ENCODE measurements at places on chromosomes 2 and 18. TPM values are rescaled to one million over a fixed set of nuclear protein-coding genes. Genes with fewer than 3 reads are reported as not detected.
A peak's percentile ranks its signal among the peaks of the same experiment; 100 is the strongest.

CHRND gene
- total RNA-seq = not detected

HRH4 gene
- 0.21 TPM for total RNA-seq

ECEL1 gene
- not detected for total RNA-seq

LINC00305 gene
- total RNA-seq = not detected

IL36B gene
- total RNA-seq = not detected

OLA1 gene
- 75.3 TPM for total RNA-seq

ALKAL2 gene
- total RNA-seq = not detected

SPATA3 gene
- total RNA-seq = 0.71 TPM

CCDC93 gene
- 39.1 TPM for total RNA-seq

SP100 gene
- total RNA-seq = 392 TPM

GRP gene
- not detected for total RNA-seq

AP1S3 gene
- total RNA-seq = 6.5 TPM

SEPTIN10 gene
- 1.7 TPM for total RNA-seq

DNA sequence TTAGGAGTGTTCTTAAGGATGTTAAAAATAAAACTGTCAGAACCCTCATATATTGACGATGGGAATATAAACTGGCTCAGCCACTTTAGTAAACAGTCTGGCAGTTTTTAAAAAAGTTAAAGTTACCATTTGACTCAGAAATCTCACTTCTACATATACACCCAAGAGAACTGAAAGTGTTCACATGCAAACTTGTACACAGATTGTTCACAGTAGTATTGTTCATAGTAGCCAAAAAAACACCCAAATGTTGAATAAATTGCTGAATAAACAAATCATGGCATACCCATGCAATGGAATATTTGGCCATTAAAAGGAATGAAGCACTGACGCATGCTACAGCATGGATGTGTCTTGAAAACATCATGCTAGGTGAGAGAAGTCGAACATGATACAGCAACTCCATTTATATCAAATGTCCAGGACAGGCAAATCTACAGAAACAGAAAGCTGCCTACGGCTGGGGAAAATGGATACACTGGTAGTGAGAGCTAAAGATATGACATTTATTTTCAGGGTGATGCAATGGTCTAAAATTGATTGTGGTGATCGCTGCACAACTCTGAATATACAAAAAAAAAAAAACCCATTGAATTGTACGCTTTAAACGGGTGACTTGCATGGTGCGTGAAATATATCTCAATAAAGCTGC, 10.1 kb downstream of the RPL31 start:
- H3K36me3 ChIP-seq = peaks cover 59% of the 10 kb centered on the region
- no peak overlapping the region for H3K4me3 ChIP-seq

DNA sequence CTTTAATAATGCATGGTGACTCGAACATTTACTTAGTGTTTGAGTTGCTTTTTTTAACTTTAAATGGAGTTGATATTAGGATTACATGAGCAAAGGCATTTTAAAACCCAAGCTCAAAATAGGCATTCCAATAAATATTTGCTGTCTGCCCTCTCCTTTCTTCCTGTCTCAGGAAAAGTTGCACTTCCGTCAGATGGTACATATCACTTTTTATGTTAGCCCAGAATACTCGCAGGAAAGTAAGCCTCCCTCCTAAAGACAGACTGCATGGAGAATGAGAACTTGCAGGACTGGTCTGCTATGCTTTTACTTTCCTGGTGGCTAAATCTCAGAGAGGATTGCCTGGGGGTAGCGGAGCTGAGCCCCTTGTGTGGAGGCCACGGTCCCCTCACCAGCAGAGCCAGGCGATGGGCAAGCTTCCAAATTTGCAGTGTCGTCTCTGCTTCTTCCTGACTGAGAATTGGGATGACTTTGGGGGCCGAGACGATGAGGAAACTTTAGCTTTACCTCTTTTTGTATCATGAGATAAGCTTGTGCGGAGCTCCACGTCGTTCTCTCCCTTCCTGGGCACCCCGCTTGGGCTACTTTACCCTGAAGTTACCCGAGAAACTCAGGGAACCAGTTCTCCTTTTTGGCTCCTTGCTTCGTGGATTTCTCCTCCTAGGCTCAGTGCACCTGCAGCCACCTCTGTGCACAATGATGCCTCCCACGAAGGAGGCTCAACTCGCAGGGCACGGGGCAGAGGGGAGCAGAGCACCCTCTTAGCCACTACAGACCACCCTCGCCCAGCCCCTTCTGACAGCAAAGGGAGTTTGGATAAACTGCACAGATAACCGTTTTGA, 223.3 kb downstream of the SH3RF3 start:
- peaks cover 3% of the 10 kb centered on the region for H3K27me3 ChIP-seq
- no peak overlapping the region for H3K4me3 ChIP-seq

GRCh38 chr2:180540761-180541160, 439.6 kb upstream of the UBE2E3 start:
- DNase-seq = no peak
- H3K4me1 ChIP-seq = no peaks in the 10 kb centered on the region
- H3K36me3 ChIP-seq = no peaks in the 10 kb centered on the region
- no peak overlapping the region for H3K27ac ChIP-seq

GRCh38 chr18:63488160-63488559, 11.4 kb downstream of the SERPINB5 start:
- DNase-seq = no peak
- no peak overlapping the region for H3K27ac ChIP-seq
- H3K36me3 ChIP-seq = no peaks in the 10 kb centered on the region
- H3K4me1 ChIP-seq = no peaks in the 10 kb centered on the region

- H3K27ac ChIP-seq = no peak overlapping the region
- no peak overlapping the region for H3K4me3 ChIP-seq
- H3K36me3 ChIP-seq = peaks cover 2% of the 10 kb centered on the region
Observed at GRCh38 chr2:105653302-105653701, 91.4 kb upstream of the NCK2 start.

DNA sequence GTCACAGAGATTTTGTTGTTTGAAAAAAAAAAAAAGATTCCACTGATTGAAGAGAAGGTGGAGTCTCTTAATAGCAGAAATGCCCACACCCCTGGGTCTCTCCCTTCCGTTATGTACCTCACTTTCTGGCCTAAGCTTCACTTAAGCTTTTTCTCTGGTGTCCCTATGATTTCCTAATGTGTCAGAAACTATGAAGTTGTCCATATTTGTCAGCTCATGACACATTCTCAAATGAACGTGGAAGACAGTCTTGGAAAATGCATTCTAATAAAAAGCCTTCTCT, 5.4 kb upstream of the MALL start:
- H3K4me1 ChIP-seq = peaks cover 9% of the 10 kb centered on the region
- H3K27me3 ChIP-seq = peaks cover 34% of the 10 kb centered on the region
- H3K36me3 ChIP-seq = no peaks in the 10 kb centered on the region
- no peak for DNase-seq
- H3K27ac ChIP-seq = no peak overlapping the region
- H3K4me3 ChIP-seq = no peak overlapping the region

DNA sequence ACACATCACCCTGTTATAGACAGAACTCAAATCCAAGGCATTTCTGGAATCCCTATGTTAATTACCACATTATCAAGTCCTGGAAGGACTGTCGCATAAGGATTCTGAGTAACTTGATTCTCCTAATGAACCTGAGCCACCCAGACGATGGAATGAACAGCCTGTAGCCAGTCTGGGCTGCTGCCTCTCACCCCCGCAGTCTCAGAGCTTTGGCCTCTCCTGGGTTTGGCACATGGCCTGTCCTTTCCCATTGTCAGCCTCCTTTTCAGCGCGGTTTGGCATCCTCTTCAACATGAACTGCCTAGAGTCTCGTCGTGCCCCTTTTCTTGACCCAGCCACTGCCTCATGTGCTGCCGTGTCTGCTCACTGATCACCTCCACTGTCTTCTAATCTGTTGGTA, 147.6 kb downstream of the SLC8A1 start:
- H3K36me3 ChIP-seq = no peaks in the 10 kb centered on the region
- no peaks in the 10 kb centered on the region for H3K4me1 ChIP-seq
- no peak overlapping the region for H3K4me3 ChIP-seq
- no peaks in the 10 kb centered on the region for H3K27me3 ChIP-seq
- no peak overlapping the region for H3K27ac ChIP-seq

GRCh38 chr2:168336786-168337388, 89.5 kb upstream of the STK39 start:
- peaks cover 2% of the 10 kb centered on the region for H3K4me1 ChIP-seq
- no peak overlapping the region for H3K27ac ChIP-seq
- no peaks in the 10 kb centered on the region for H3K36me3 ChIP-seq
- DNase-seq = peak; percentile 61

GRCh38 chr2:196365145-196365544, 193.8 kb upstream of the STK17B start:
- DNase-seq = no peak
- H3K36me3 ChIP-seq = no peaks in the 10 kb centered on the region
- peaks cover 11% of the 10 kb centered on the region for H3K27me3 ChIP-seq
- H3K27ac ChIP-seq = no peak overlapping the region
- no peak overlapping the region for H3K4me3 ChIP-seq

DNA sequence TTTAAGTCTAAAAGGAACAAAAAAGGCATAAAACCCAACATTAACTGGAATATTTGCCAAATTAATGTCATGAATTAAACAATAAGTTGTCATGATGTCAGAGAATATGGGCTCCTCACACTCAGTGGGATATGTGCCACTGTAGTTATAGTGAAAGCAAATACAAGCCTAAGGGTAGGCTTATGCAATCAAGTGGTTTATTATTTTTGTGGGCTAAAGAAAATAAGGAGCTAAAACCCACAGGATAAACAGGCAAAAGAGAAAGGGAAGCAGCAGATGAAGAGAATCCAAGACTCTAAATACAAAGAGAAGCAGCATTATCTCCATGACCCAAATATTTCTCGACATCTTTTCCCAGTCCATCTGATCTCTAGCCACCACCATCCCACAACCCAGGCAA, 17.5 kb downstream of the YWHAQ start:
- no peaks in the 10 kb centered on the region for H3K27me3 ChIP-seq
- peaks cover 83% of the 10 kb centered on the region for H3K4me1 ChIP-seq
- DNase-seq = no peak
- H3K36me3 ChIP-seq = peaks cover 55% of the 10 kb centered on the region
- no peak overlapping the region for H3K27ac ChIP-seq

DNA sequence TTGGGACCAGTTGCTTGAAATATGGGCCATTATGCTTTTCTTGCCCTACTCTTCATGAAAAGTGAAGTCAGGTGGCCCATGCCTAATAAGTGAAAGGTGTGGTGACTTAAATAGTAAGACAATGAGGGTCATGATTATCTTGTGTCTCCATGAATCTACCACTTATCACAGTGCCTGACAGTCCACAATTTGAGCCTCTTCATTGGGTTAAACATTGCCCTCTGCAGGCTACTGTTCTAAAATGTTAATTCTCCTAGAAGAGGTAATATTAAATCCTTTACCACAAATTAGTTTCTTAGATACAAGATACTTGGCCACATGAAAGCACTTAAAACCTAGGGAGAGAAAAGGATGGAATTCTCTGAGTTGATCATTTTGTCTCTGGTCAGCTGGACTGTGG, 4.0 kb downstream of the EGR4 start:
- no peak overlapping the region for H3K27ac ChIP-seq
- H3K27me3 ChIP-seq = peaks cover 63% of the 10 kb centered on the region
- H3K4me3 ChIP-seq = no peak overlapping the region
- no peak for DNase-seq
- H3K4me1 ChIP-seq = peaks cover 25% of the 10 kb centered on the region

GRCh38 chr2:43174368-43174916, 52.0 kb downstream of the ZFP36L2 start:
- peak; percentile 87 for DNase-seq
- peaks cover 94% of the 10 kb centered on the region for H3K4me1 ChIP-seq
- H3K27me3 ChIP-seq = no peaks in the 10 kb centered on the region
- peaks cover 13% of the 10 kb centered on the region for H3K36me3 ChIP-seq
- peak overlapping the region; percentile 91 for H3K27ac ChIP-seq

GRCh38 chr2:219523031-219523671, 8.9 kb downstream of the ASIC4 start:
- peaks cover 3% of the 10 kb centered on the region for H3K4me1 ChIP-seq
- DNase-seq = no peak
- H3K27ac ChIP-seq = no peak overlapping the region
- H3K4me3 ChIP-seq = no peak overlapping the region
- H3K27me3 ChIP-seq = peaks cover 74% of the 10 kb centered on the region
- H3K36me3 ChIP-seq = no peaks in the 10 kb centered on the region

DNA sequence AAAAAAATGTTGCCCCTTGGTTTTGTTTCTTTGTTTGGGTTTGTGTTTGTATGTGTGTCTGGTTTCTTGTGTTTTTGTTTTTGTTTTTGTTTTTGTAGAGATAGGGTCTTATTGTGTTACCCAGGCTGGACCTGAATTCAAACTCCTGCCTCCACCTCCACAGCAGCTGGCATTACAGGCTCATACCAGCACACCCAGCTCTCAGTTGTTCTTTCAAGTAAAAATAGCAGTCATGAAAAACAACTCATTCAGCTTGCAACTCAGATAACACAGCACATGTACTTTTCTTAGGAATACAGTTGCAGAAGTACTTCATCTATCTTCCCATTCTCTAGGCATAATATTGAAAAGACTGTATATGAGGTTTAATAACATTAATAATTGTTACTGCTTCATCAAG, 37.0 kb downstream of the ZC3H8 start:
- H3K4me3 ChIP-seq = no peak overlapping the region
- H3K27ac ChIP-seq = no peak overlapping the region
- no peak for DNase-seq
- no peaks in the 10 kb centered on the region for H3K27me3 ChIP-seq
- peaks cover 53% of the 10 kb centered on the region for H3K36me3 ChIP-seq

DNA sequence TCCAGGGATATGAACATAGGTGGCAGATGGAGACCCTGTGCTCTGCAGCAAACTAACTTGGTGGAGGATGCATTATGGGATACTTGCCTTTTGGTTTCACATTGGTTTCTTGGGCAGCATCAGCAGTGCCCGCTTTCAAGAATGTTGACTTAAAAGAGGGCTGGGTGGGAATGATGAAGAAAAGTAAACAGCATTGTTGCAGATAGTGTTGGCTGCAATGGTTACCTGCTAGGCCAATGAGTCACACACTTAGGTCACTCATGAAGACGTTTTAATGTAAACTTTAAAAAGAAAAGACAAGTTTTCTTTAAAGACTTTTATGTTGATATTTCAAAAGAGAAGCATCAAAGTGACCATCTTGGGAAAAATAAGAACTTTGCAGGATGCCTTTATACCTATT, 26.1 kb upstream of the FAM237A start:
- peaks cover 5% of the 10 kb centered on the region for H3K27me3 ChIP-seq
- H3K4me1 ChIP-seq = no peaks in the 10 kb centered on the region
- no peaks in the 10 kb centered on the region for H3K36me3 ChIP-seq

DNA sequence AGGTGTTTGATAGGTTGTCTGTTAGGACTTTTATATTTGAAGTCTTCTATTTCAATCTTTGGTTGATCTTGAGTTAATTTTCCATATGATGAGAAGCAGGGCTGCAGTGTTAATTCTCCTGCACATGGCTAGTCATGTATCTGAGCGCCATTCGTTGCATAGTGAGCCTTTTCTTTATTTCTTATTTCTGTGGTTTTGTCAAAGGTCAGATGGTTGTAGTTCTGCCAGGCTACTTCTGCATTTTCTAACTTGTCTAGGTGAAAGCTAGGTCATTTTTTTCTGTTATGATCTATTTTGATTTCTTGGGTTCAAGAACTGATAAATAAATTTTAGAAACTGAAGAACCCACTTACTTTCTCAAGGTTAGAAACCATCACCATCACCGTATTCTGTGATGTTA, 56.7 kb downstream of the CCDC74A start:
- H3K36me3 ChIP-seq = no peaks in the 10 kb centered on the region
- no peak for DNase-seq
- H3K4me1 ChIP-seq = no peaks in the 10 kb centered on the region
- no peak overlapping the region for H3K4me3 ChIP-seq
